CD4-positive, alpha-beta memory T cell (primary cell): ENCODE measurements at places on chromosomes 11 and 22. TPM values are rescaled to one million over a fixed set of nuclear protein-coding genes. Genes with fewer than 3 reads are reported as not detected.

GRCh38 chr11:32420937-32421901, 14.1 kb downstream of the WT1 start:
- no peaks in the 10 kb centered on the region for H3K36me3 ChIP-seq
- H3K27me3 ChIP-seq, result peaks cover 5% of the 10 kb centered on the region
- peak; percentile 73 for DNase-seq
- H3K4me1 ChIP-seq, result peaks cover 28% of the 10 kb centered on the region
- no peak overlapping the region for H3K27ac ChIP-seq

GRCh38 chr11:58926251-58926650, 13.0 kb upstream of the GLYATL1 start:
- no peaks in the 10 kb centered on the region for H3K36me3 ChIP-seq
- H3K27ac ChIP-seq, result no peak overlapping the region
- H3K4me3 ChIP-seq, result no peak overlapping the region
- H3K4me1 ChIP-seq, result no peaks in the 10 kb centered on the region
- peaks cover 16% of the 10 kb centered on the region for H3K27me3 ChIP-seq

DNA sequence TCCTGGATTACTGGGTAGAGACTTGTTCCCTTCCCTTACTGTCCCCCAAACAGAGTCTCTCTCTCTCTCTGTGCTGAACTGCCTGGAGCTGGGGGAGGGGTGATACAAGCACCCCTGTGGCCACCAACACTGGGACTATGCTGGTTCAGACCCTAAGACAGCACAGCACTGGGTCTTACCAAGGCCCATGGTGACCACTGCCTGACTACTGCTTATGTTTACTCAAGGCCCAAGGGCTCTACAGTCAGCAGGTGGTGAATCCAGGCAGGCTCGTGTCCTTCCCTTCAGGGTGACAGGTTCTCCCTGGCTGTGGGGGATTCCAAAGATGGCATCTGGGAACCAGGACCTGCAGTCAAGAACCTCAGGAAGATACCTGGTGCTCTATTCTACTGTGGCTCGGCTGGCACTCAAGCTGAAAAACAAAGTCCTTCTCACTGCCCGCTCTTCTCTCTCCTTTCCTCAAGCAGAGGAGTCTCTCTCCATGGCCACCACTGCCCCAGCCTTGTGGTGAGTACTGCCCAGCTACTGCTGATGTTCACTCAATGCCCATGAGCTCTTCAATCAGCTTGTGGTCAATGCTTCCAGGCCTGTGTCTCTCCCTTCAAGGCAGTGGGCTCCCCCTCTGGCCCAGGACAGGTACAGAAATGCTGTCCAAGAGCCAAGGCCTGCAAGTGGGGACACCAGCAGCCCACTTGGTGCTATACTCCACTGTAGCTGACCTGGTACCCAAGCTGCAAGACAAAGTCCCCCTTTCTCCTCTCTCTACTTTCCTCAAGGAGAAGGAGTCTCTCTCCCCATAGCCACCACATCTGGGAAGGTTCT, 41.8 kb upstream of the SHANK2 start:
- H3K4me3 ChIP-seq, result no peak overlapping the region
- H3K36me3 ChIP-seq, result no peaks in the 10 kb centered on the region
- no peaks in the 10 kb centered on the region for H3K4me1 ChIP-seq
- H3K27me3 ChIP-seq, result no peaks in the 10 kb centered on the region
- DNase-seq, result no peak

DNA sequence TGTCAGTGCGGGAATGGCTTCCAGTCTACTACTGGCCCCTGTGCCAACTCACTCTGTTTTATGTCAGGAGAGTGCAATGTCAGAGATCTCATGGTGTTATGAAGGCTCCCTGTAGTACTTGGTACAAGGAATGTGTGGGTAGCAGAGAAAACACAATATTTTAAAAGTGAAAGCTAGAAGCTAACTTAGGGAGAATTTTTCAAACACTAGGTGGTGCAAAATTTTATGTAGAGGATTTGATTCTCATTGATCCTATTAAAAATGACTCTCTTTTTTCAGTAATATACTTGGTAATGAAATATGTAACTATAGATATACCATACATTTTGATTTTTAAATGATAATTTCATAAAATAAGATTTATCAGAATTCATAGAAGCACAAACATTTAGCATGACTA, 134.7 kb downstream of the JRKL start:
- no peak overlapping the region for H3K27ac ChIP-seq
- DNase-seq, result no peak
- no peaks in the 10 kb centered on the region for H3K4me1 ChIP-seq

GRCh38 chr11:65102142-65103095, 6.4 kb downstream of the VPS51 start:
- H3K4me3 ChIP-seq, result no peak overlapping the region
- no peak overlapping the region for H3K27ac ChIP-seq
- no peaks in the 10 kb centered on the region for H3K36me3 ChIP-seq
- no peaks in the 10 kb centered on the region for H3K27me3 ChIP-seq

DNA sequence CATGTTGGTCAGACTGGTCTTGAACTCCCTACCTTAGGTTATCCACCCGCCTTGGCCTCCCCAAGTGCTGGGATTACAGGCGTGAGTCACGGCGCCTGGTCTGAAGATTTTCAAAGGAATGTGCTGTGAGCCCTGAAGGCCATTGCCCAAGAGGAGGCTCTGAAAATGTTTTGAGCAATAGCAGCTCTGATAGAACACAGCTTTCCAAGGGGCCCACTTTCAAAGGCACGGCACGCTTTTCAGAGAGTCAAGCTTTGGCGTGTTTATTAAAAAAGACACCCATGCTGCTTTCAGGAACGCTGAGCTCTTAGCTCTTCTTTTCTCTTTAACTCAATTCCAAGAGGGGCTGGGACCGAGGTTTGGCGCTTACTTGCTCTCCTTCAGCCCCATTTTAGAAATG, 73.8 kb upstream of the CDON start:
- H3K27me3 ChIP-seq, result no peaks in the 10 kb centered on the region
- no peak overlapping the region for H3K27ac ChIP-seq

GRCh38 chr11:80371931-80372330, 931.1 kb upstream of the TENM4 start:
- H3K4me3 ChIP-seq, result no peak overlapping the region
- no peak for DNase-seq
- H3K27me3 ChIP-seq, result no peaks in the 10 kb centered on the region
- H3K36me3 ChIP-seq, result no peaks in the 10 kb centered on the region
- no peaks in the 10 kb centered on the region for H3K4me1 ChIP-seq

DNA sequence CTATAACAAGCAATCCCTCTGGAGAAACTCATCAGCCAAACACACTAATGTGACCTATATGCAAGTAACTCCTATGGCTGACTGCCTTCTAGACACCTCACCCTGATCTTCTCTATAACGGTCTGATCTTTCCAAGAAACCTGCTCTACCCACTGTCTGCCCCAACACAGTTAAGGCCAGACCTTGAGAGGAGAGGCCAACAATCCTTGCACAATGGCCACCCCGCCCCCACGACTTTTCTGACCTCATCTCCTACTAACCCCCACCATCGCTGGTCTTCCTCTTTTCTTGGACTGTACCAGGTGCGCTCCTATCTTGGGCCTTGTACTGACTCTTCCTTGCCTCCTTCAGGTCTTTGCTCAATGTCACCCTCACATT, 12.5 kb downstream of the HIRA start:
- H3K27ac ChIP-seq, result peak overlapping the region; percentile 60
- DNase-seq, result no peak
- H3K4me1 ChIP-seq, result peaks cover 59% of the 10 kb centered on the region
- no peaks in the 10 kb centered on the region for H3K27me3 ChIP-seq
- H3K4me3 ChIP-seq, result no peak overlapping the region

GRCh38 chr11:127117231-127117739, 116.7 kb upstream of the KIRREL3 start:
- H3K36me3 ChIP-seq, result no peaks in the 10 kb centered on the region
- H3K4me1 ChIP-seq, result no peaks in the 10 kb centered on the region
- no peak overlapping the region for H3K27ac ChIP-seq
- no peak for DNase-seq

DNA sequence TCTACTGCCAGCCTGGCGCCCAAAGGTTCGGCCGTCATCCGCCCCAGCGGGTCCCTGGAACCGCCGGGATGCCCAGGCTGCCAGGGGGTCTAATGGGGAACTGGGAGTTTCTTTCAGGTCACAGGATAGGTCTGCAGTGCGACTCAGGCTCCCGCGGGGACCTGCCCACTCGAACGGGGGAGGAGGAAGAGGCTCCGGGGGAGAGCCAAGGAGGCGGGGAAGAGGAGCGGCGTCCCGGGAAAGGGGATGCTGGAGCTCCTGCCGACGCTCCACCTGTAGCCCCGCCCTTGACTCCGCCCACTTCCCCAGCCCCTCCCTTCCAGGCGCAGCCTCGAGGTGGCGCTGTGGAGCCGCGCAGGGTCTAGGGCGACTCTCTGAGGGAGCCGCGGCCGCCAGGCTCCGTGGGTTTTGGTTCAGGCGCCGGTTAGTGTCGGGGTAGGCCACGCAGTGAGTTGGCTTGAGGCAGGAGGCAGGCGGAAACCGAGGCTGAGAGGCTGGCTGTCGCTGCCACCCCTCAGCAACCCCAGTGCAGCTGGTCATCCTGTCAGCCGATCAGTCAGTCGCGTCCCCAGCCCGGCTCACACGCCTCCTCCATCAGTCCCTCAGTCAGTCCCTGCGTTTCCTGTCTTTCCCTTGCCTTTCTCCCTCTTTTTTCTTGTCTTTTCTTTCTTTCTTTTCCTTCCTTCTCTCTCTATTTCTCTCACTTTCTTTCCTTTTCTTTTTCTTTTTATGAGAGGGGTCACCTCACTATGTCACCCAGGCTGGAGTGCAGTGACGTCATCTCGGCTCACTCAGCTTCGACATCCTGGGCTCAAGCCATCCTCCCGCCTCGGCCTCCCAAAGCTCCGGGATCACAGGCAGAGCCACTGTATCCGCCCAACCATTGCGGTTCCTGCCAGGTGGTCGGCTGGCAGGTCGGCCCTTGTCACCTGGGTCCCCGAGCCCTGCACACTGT, 26.4 kb downstream of the YWHAH start:
- DNase-seq, result peak; percentile 86
- H3K36me3 ChIP-seq, result no peaks in the 10 kb centered on the region
- H3K27me3 ChIP-seq, result no peaks in the 10 kb centered on the region
- H3K4me3 ChIP-seq, result peak overlapping the region; percentile 39

DNA sequence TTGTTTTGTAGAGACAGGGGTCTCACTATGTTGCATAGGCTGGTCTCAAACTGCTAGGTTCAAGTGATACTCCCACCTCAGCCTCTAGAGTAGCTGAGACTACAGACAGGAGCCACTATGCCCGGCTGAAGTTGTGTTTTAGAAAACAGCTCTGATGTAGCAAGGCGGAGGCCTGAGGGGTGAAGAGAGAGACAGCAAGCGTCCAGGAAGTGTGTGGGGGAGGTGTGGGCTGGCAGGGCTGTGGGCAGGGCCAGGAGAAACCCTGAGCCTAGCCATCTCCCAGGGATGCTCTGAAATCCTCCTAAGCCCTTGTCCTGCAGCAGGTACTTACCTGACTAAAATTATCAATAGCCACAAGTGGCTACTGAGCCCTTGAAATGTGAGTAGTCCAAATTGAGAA, 16.1 kb upstream of the RPS3 start:
- peak; percentile 27 for DNase-seq
- H3K36me3 ChIP-seq, result no peaks in the 10 kb centered on the region
- H3K4me3 ChIP-seq, result no peak overlapping the region
- no peaks in the 10 kb centered on the region for H3K27me3 ChIP-seq
- no peak overlapping the region for H3K27ac ChIP-seq
- peaks cover 20% of the 10 kb centered on the region for H3K4me1 ChIP-seq

DNA sequence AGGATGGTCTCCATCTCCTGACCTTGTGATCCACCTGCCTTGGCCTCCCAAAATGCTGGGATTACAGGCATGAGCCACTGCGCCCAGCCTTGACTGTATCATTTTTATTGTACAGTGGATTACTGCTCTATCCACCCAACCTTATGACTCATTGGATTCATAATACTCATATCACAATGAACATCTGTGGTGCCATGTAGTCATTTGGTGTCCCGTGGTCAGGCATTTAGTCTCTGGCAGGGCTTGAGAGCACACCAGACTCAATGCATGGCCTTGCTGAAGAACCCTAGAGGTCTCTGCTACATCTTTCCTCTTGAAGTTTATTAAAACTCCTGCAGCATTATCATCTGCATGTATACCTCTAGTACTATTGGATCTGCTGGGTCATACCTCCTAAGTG, 98.0 kb upstream of the LDLRAD3 start:
- H3K4me3 ChIP-seq, result no peak overlapping the region
- no peaks in the 10 kb centered on the region for H3K36me3 ChIP-seq
- DNase-seq, result no peak
- no peaks in the 10 kb centered on the region for H3K27me3 ChIP-seq
- H3K27ac ChIP-seq, result no peak overlapping the region
- H3K4me1 ChIP-seq, result no peaks in the 10 kb centered on the region

DNA sequence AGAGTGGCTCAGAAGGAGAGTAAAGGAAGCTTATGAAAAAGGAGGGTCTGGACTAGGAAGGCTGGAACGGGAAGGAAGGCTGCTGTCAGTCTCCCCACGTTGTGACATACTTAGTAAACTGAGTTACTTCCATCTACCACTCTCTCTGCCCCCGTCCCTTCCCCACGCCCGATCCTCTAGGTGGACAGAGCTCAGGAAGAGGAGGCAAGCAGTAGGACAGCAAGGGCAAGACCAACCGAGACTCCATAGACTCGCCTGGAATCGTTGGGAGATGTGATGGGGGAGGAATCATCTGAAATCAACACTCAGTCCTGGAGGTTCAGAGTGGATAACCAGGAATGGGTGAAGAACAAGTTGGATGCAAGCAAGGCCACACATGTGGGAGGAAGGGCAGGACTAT, 240.7 kb downstream of the BUD13 start:
- H3K27ac ChIP-seq, result no peak overlapping the region
- no peaks in the 10 kb centered on the region for H3K4me1 ChIP-seq
- DNase-seq, result no peak

- H3K27ac ChIP-seq, result no peak overlapping the region
- DNase-seq, result no peak
- H3K4me3 ChIP-seq, result no peak overlapping the region
- H3K4me1 ChIP-seq, result no peaks in the 10 kb centered on the region
Measured at GRCh38 chr22:29483254-29483653, 3.2 kb downstream of the NEFH start.

The OR5P2 gene
- not detected for polyA plus RNA-seq

The TEX54 gene
- 1.9 TPM for polyA plus RNA-seq

The ARFIP2 gene
- polyA plus RNA-seq, result 35.8 TPM

The NPAS4 gene
- not detected for polyA plus RNA-seq

The APOBEC3H gene
- 6.2 TPM for polyA plus RNA-seq

The FHIP1B gene
- 12.0 TPM for polyA plus RNA-seq
